ENCODE measurements at places on chromosomes 7 and 10.

DNA sequence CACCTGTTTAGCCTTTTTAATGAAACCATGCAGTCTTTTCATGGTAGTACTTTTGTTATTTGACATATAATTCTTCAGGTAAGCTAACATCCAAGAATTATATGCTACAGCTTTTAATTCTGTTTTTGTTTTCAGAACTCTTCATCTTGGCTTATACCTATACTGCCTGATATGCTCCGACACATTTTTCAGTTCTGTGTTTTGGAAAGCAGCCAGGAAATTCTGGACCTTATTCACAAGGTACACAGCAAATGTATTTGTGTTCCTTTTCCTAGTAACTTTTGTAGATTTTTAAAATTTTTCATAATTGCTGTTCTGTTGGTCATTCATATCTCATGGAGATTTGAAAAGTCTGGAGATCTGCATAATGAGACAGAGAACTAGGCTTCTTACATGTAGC lies 56.7 kb downstream of the BTAF1 start:
- no peak for ATAC-seq

DNA sequence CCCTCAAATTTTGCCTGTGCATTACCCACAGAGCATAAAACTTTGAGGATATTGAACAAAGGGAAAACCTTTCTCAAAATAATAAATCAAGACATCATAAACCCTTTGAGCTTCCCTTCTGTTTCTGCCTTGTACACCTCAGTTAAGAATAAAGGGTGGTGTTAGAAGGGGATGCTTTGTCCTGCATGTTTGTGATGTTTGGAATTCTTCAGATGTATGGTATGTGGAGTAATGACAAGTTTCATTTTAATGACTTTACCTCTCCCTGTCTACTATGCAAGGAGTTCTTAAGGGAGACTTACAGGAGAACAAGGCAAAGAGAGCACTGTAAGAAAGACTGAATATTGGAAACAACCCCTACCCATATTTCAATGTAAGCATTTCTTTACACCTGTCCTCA lies 99.2 kb downstream of the HECW1 start:
- no peak for ATAC-seq

DNA sequence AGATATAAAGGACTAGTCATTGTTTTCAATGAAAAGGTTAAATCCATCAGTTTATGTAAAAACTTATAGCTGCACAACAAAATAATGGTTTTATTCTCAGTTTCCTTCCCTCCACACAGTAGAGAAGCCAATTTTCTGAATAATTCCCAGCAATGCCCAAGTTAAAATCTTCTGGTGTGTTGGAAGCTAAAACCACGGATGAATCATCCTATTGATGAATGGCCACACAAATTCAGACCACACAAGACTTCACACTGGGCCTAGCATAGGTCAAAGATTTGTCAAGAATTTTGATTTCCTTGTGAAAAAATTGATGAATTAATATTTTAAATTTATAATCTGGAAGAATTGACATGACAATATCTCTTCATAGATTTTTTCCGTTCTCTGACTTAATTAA lies 617.6 kb downstream of the INHBA start:
- ATAC-seq: no peak

- no peak for ATAC-seq
Measured at GRCh38 chr10:66828957-66829356, 96.9 kb upstream of the LRRTM3 start.

All from activated T-helper 17 cell treated with anti-CD3 and anti-CD28 coated beads, Interleukin-2, amount 50 U/mL, for 72 hours (primary cell).